Activated T-cell treated with anti-CD3 and anti-CD28 coated beads for 4 hours (primary cell): ENCODE measurements at places on chromosomes 6 and 20.

DNA sequence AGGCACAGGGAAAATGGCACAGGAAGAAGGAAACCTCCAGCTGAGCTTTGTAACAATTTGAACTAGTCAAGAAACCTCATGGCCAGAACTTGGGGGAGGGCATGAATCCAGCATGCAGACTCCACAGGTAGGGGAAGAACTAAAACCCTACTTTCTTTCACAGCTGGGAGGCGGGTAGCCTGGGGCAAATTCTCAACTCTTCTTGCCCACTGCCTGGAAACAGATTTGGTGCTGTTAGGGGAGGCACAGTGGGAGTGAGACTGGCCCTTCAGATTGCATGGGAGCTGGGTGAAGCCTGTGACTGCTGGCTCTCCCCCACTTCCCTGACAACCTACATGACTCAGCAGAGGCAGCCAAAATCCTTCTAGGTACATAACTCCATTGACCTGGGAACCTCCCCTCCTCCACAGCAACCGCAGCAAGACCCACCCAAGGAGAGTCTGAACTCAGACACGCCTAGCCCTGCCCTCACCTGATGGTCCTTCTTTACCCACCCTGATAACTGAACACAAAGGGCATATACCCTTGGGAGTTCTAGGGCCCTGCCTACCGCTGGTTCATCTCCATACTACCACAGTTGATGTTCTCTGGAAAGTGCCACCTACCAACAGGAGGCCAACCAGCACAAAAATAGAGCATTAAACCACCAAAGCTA is 37.2 kb upstream of the TRIM27 start:
- DNase-seq: no peak

DNA sequence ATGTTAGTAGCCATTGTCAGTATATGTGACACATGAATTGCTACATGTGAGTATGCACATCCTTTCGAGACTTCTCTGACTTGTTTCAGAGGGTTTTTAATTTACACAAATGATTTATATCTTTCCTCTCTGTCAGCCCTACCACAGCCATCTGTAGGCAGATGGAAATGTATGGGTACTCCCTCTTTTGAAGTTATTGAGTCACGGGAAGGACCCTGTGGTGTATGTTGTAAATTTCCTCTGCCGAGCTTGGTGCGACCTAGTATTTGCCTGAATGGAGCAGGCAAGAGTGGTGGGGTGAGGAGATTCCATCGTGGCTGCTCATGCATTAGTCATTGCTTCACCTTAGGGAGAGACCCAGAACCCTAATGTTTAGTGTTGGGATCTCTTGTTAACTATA is 171.9 kb downstream of the JARID2 start:
- no peak for DNase-seq

DNA sequence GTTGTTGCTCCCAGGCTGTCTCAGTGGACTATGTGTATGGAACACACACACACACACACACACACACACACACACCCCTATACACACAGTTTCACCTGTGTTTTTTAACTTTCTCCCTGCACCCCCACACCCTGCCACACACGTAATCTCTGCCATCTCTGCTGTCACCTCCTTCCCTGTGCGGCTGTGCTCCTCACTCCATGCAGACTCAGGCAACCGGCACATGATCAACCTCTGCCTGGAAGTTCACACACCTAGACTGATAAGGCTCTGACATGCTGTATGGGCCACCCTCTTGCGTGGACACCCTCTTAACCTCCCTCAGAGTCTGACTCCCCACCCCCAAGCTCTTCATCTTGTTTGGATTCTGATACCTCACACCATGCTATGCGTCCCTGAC is 152.3 kb upstream of the THEMIS start:
- no peak for DNase-seq

- no peak for DNase-seq
These were observed 3.3 kb downstream of the ID1 start for GRCh38 chr20:31608251-31608945.

DNA sequence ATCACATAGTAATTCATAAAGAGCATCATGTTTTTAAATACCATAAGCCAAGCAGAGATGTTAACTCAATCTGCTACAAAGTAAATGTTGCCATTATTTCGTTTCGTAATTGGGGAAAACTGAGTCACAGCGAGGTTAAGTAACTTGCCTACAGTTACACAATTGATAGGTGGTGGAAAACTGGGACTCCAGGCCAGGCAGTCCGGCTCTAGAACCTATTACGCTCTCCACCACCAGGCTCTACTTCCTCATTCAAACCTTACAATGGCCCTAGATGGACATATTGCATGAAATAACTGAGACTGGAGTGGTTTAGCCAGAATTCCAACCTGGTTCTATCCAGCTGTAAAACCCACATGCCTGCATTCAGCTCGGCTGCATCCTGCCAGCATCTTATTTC is 58.2 kb downstream of the LINC00237 start:
- no peak for DNase-seq
